ENCODE measurements at places on chromosomes 2 and 18.

DNA sequence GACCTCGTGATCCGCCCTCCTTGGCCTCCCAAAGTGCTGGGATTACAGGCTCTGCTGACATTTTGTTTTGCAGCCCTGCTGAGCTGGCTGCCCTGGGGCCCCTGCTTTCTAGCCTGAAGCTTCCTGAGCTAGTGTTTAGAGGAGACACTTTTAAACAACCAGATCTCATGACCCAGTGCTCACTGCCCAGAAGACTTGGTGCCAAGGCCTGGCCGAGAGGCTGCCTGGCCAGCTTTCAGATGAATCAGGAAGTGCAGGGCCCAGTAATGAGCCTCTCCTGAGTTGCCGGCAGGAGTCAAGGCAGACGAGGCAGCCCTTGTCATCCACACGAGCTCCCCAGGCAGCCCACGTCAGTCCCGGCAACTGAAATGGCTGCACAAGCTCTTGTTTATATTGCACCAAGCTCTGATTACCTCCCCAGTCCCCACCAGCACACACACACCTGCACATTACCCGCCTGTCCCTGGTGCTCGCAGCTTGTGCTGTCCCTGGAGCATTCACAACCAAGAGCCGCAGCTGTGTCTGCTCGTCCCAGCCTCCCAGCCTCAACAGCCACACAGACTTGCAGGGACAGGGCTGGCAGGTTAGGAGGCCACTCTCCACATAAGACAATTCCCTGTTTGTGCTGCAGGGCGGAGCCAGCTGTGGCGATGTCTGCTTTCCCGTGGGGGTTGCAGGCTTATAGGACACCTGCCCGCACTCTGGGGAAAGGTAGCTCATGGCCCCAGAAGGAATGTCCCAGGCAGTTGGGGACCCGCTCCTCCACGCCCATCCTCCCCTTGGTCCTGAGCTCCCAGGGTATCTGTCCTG is 331.2 kb upstream of the MYT1L start:
- no peak for DNase-seq

- no peak for DNase-seq
Observed at GRCh38 chr2:241410739-241411176, 54.7 kb downstream of the FARP2 start.

DNA sequence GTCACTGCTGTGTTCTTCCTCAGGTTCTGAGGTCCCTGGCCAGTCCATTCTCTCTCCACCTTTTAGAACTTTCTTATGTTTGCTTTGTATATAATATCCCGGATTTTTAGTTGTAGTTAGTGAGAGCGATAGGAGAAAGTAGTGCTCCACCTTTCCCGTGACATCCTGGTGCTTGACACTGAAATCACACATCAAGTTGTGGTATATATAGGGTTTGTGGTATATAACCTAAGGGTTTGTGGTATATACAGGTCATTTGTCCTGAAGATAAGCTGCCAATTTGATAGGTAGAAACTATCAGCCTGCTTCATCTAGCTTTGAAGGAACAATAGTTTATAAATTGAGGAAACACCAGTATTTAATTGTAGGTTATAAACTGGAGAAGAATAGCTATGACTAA is 13.1 kb downstream of the ZNF892 start:
- no peak for DNase-seq

- no peak for DNase-seq
Observed at GRCh38 chr2:68463287-68463877, 3.7 kb downstream of the FBXO48 start.

DNA sequence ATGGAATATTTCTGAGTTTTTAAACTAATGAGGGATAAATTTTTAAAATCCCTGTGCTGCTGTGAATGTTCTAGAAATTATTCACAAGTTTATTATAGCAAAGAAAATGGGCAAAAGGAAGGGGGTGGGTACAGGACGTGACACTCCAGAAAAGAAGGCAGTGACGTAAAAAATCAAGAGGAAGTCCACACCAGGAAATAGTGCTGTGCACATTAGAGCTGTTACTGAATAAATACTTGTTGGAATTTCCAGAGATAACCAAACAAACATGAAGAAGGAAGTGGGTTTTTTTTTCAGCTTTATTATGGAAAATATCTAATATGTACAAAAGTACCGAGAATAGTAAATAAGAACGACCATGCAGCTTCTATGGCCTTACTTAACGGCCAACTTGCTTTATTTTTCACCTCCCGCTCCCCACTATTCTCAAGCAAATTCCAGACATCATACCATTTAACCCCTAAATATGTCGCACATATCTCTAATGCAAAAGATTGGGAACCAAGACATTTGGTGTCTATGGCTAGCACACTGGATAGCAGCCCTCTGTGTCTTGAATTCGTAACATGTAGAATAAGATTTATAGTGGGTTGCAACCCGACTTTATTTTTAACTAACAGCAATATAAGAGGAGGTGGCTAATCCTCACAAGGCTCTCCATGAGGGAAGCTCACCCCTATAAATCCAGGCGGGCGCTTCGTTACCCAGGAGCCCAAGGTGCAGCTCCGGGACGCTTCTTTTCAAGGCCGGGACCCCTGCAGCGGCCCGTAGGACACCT is 580 bp upstream of the NDUFV2 start:
- no peak for DNase-seq

DNA sequence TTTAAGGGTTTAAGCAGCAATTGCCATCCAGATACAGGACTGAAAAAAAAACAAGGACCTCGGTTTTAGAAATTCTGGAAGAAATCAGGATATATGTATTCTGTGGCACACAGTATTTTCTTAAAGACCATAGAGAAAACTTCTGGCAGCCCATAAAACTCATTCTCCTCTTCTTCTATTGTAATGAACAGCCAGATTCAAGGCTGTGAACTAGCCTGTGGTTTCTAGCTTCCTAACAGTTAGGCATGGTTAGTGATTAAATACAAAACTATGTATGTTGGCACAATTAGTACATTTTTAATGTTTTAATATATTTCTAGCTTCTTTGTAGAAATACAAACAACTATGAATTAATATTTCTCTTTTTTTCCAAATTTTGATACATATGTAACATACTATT is 555.7 kb downstream of the DSC3 start:
- no peak for DNase-seq
